ENCODE measurements at places on chromosomes 3 and 15.

GRCh38 chr15:87669846-87670245 is 586.7 kb downstream of the NTRK3 start:
- no peak for DNase-seq

DNA sequence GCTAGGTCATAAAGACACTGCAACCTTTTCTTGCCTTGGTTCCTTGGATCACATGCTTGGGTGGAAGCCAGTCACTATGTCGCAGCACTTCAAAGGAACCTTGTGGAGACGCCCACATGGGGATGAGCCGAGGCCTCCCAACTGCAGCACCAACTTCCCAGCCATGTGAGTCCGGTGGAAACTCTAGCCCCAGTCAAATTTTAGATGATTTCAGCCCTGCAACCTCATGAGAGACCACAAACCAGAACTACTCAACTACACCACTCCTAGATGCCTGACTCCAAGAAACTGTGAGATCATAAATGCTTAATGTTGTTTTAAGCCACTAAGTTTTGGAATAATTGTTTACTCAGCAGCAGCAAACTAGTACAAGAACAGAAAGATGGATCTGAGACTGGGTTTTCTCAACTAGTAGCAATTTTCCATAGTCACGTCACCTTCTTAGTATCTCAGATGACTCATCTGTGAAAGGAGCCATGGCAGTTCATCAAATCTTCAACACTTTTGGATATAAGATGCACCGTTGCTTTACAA is 86.5 kb downstream of the MB21D2 start:
- peak; percentile 90 for DNase-seq

DNA sequence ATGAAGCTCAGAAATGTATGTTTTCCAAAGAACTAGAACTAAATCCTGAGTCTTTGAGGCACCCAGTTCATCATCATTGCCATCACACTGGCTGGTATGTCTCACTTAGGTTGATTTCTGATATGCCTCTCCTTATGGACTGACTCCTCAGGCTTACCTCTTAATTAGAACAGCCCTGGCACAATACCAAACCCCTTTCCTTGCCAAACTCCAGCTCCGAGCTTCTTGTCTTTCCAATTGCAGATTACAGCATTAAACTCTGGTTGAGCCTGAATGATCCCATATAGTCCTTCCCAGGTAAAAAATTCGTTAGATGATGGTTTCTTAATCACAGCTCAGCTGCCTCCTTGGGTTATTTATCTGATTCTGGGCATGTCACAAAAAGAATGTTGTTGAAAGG is 66.3 kb downstream of the RTP4 start:
- DNase-seq = no peak

DNA sequence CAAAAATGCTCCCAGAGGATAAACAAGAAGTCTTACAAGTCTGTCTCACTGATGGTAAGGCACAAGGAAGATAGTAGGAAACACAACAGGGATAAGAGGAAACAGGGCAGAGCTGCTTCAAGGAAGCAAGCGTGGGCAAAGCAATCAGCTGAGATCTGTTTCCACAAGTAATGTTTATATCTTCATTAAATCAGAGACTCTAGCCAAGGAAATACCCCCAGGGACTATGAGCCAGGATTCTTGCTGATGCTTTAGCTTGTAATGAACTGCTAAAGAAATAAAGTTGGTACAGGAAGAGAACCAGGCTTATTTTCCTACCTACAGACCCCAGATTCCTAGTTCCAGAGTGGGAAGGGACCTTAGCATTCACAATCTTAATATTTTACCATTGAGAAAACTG is 112.7 kb upstream of the C3orf80 start:
- no peak for DNase-seq

DNA sequence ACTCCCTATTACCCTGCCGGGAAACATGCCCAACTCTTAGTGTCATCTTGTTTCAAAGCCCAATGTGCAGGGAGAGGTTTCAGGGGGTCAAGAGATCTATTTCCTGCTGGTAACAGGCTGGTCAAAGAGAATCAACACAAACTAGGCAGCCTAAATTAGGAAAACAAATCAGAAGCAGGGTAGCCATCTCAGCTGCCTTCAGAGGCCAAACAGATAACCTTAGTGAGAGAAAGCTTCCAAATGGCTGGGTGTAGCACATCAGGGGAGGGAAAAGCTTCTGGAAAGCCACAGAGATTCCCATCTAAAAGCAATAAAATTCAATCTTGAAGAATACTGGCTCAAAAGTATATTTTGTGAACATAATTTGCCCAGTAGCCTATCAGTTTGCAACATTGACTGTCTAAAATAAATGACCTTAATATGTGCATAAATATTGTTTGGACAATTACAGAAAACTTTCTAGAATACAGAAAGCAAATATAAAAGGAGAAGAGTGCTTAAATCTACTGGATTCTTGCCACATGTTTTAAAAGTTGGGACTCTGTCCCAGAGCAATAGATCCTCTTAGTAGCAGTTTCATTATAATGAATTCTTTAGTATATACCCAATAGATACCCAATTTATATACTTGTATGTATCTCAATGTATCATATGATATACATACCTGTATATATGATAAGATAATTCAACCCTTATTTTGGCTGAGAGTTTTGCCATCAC is 371.9 kb upstream of the RARB start:
- DNase-seq = no peak

DNA sequence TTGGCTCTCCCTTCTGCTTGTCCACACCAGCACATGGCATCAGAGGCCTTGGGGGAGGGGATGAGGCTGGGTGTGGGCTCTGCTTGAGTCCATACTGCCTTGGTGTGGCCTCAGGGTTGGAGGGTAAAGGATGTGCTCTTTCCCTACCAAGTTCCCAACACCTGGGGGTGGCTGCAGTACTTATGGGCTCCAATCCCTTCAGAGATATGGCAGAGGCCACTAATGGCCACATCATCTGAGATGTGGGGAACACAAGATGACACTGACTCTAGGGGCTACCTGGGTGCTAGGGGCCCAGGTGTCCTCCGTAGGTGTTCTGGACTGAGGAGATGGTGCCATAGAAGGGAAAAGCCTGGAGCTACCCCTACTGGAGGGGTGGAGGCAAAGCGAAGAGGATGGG is 6.9 kb downstream of the CXCR6 start:
- no peak for DNase-seq

DNA sequence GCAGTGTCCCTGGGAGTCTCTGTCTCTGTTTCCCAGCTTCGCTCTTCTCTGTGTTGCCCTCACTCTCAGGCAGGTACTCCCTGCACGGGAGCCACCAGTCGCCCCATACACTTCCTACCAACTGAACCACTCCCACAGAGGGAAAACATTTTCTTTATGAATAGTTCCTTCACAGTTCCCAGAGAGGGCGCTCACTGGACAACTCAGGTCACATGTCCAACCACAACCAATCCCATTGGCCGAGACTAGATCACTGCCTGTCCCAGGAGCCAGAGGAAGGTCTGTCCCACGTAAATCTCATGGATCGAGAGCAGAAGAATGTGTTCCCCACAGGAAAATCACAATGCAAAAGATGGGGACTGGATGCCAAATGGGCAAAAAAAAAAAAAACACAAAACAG is 26.1 kb downstream of the GRK7 start:
- no peak for DNase-seq

DNA sequence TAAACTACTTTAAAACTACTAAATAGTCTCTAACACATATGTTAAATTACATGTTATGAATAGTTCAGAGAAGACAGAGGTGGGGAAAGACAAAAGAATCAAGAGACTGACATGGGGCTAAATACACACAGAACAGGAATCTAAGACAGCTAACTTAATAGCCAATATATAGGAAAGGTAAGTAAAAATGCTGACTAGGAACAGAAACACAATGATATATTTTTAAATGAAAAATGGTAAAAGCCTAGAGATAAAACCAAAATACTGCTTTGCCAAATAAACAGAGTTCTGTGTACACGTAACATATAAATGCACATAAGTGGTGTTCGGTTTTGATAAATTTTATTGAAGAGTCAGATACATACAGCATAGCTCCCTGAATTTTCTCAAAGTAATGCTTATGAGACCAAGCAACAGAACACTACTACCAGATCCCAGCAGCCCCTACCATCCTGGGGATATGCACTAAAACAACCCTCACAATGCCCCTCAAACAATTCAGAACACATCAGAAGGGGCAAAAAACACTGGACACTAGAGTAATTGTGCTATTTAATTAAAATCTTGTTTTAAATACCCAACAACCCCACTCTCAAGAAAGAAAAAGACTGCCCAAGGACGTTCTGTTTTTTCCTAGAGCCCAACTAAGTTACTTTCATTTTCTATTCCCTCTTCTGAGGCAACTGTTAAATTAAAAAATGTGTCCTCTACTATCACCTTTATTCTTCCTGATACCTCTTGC is 121.1 kb downstream of the ADAM10 start:
- DNase-seq = no peak

- peak; percentile 91 for DNase-seq
Observed at GRCh38 chr3:43872301-43872700, 181.6 kb downstream of the ABHD5 start.

- no peak for DNase-seq
Observed at GRCh38 chr15:100571592-100572167, 30.3 kb downstream of the LINS1 start.

- peak; percentile 28 for DNase-seq
Observed at GRCh38 chr15:31606931-31607497, 280.4 kb downstream of the KLF13 start.

DNA sequence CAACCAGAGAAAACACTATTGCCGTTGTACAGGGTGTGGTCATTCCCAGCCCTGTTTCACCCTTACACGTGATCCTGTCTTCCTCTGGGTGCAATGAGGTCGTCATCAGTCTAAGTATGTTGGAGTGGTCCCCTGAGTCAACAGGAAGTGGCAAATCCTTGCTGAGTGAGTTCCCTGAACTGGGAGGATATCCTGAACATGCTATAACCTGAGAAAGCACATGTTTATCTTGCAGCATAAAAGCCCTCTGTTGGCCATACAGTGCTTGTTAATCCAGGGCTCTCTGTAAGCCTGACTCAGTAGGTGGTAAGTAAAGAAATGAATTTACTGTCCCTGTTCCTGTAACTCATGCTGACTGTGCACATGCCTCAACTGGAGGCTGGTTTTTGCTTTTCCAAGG is 477.8 kb upstream of the RGMA start:
- DNase-seq = peak; percentile 55

GRCh38 chr3:61814674-61815073 is 253.3 kb downstream of the PTPRG start:
- no peak for DNase-seq

DNA sequence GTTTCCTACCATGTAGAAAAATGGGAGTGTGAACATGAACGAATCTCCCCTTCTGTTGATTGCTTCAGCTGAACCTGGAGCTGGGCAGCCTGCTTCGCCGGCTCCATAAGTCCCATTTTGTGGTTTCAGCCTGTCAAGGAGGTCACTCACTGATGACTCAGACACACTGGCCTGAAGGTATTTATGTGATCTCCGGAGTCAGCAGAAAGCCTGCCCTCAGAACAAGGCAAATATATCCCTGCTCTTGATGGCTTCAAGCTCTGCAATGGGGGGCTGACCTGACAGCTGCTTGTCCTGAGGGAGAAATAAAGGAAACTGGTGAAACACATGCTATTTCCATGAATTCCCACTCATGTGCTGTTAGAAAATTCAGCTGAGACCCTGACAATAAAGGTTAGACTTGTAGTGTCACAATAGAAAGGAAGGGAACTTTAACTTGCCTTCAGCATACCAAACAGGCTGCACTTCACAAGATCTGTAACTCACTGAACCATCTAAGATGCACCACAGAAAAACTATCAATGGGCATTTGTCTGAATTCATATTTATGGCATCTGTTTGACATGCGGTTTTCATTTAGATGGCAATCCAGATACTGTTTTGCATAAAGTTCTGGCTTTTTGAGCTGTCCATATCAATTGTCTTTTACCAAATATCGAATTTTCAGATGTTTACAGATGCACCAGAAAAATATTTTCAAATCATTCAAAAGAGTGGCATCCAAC is 282.0 kb upstream of the VEPH1 start:
- peak; percentile 92 for DNase-seq

- DNase-seq = no peak
Observed at GRCh38 chr3:128473180-128473519, 6.5 kb upstream of the DNAJB8 start.

GRCh38 chr15:70806992-70807712 is 43.8 kb upstream of the UACA start:
- DNase-seq = no peak

DNA sequence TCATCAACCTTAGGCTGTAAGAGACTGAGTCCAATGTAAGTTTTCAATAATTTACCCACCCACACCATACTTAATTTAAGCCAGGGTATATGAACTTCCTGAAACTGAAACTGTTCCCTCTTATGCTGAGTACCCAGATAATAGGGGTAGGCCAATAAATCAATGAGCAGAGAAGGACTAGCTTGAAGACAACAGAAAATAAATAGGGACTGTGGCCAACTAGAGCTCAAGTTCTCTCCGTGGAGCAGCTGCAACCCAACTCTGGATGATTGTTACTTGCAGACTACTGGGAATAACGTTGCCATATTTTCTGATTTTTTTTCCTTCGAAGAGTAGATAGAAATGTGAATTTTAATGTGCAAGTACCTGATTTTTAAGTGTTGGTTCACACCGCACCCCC is 128.0 kb downstream of the ATG7 start:
- DNase-seq = no peak

DNA sequence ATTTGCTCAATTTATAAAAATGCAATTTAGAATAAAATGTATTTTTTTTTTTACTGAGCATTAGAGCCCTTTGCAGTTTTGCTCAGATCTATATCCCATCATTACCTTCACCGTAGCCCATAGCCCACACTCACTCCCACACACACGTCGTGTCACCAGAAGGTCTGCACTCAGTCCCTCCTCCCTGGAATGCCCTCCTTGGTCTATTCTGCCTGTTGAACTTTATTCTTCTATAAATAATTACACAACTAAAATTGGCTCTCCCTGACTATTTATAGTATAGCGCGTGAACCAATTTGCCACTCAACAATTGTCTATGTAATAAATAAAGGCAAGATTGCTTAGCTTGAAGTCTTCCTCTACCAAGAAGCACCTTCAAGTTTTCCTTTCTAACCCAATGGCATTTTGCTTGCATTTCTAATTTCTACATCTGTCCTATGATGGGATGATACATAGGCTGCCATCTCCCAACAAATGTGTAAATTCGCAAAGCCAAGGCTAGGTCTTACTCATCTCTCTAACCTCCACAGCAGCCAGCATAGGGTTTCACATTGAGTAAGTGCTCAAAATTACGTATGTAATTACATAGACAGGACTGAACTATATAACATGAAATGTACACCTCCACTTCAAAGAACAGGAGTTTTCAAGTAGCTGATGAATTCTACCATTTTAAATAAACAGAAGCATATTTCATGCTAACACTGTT is 172.0 kb upstream of the HES1 start:
- no peak for DNase-seq

DNA sequence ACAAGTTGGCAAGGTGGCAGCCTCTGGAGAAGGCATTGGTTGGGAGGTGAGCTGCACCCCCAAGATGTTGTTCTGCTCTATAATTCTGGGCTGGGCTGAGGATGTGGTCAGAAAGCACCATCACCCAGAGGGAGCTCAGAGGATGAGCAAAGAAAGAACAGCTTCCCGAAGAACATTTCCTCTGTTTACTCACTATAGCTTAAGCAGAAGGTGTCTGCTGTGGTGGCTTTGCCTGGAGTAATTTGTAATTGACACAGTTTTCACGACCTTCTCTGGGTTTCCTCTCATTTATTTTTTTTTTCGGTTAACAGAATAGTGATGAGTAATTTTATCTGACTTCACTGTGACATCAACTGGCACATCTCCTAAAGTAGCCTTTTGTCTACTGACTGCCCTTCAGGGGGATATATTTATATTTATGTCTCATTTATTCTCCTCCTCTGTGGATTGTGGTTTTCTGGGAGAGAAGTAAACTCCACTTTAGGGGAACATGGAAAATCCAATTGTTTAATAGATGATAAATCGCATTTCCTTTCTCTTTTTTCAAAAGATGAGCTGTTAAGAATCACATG is 49.5 kb upstream of the ABHD17C start:
- DNase-seq = no peak
